HL-60 (cell line): ENCODE measurements at places on chromosomes 6 and 20.

- DNase-seq = no peak
Measured at GRCh38 chr6:19317431-19317986, 519.7 kb upstream of the ID4 start.

GRCh38 chr20:47691625-47692024 lies 93.7 kb downstream of the SULF2 start:
- no peak for DNase-seq

GRCh38 chr6:37594895-37595294 lies 95.2 kb upstream of the CCDC167 start:
- DNase-seq = no peak

DNA sequence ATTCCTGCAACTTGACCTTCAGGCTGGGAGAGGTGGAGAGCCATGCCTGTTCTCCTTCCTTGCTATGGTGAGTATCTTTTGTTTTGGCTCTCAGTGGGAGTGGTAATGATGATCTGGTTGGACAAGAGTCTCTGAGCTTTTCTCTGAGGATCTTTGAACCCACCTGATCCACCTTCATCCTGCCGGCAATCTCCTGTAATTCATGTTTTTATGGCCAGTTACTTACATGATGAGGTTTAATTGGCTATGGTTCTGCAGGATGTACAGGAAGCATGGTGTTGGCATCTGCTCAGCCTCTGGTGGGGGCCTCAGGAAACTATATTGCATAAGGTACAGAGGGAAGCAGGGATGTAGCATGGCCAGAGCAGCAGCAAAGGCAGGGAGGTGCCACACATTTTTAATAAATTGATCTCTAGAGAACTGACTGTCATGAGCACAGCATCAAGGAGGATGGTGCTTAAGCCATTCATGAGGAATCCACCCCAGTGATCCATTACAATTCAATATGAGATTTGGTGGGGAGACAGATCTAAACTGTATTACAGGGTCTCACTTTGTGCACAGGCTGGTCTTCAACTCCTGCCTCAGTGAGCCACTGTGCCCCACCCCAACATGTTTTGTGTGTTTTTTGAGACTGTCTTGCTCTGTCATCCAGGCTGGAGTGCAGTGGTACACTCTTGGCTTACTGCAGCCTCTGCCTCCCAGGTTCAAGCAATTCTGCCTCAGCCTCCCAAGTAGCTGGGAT lies 10.0 kb downstream of the HSPA1B start:
- DNase-seq = peak; percentile 61

- DNase-seq = no peak
Measured at GRCh38 chr6:55082021-55082420, 92.3 kb upstream of the HCRTR2 start.

DNA sequence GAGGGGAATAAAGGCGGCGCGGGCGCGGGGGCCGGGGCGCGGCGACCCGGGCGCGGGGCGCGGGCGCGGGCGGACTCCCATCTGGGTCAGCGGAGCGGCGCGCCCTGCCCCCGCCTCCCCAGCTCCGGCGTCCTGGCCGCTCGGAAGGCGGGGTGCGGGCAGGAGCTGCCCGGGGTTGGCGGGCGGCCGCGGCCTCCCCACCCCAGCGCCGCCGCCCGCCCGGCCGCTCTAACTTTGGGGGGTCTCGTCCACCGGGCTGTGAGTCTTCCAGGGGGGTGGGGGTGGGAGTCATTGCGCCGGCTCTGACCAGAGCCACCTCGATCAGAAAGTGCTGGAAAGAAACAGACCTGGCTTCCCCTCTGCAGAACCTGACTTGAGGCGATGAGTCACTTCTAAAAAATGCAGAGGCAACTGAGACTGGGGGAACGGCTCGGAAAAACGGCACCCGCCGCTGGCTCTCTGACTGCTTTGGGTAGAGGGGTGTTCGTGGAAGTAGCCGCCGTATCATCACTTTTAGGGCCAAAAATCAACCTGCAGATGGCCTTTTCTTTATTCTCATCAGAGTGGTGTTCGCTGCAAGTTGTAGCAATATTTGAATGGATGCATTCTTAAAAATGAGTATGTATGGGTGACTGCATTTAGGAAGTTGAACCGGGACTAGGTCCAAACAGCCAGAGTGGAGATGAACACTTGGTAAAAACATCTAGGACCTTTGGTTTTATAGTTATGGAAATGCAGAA lies 667 bp downstream of the CAP2 start:
- DNase-seq = no peak

DNA sequence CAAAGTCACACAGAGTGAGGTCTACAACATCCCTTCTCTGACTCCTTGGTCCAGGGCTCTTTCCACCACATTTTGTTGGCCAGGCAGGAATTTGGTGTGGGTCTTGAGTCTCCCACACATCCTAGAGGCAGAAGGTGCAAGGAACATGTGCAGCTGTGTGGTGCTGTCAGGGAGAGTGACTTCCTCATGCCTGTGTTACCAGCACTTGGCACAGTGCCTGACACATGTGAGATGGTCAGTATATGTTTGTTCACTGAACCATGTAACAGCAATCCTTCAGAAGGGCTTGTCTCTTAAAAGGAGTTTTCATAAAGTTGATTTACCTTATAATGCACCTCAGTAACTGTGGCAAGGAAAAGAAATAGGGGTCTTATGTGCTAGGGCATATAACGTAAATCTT lies 168.5 kb downstream of the CDC5L start:
- peak; percentile 71 for DNase-seq

GRCh38 chr6:6332811-6333244 lies 12.4 kb upstream of the F13A1 start:
- DNase-seq = no peak

DNA sequence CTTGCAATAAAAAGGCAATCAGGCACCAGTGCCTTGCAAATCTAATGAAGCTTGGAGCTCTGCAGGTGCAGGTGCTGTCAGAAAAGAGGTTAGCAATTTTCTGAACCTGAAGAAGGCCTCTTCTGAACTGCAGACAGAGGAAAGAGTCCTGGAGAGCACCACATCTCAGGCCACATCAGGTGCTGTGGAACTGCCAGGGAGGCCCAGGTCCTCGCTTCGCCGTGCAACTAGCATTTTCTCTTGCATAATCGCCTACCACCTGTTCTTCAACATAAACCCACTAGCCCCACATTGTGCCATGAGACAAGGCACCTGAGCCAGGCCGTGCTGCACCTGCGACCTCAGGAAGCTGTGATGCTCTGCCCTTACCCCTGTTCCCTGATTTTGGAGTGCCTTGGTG lies 187.6 kb downstream of the DTNBP1 start:
- no peak for DNase-seq

- no peak for DNase-seq
Measured at GRCh38 chr20:47878601-47879027, 93.3 kb upstream of the SULF2 start.

GRCh38 chr20:41063442-41063841 lies 34.8 kb downstream of the TOP1 start:
- DNase-seq = no peak

GRCh38 chr6:16413399-16413798 lies 175.0 kb downstream of the GMPR start:
- no peak for DNase-seq

DNA sequence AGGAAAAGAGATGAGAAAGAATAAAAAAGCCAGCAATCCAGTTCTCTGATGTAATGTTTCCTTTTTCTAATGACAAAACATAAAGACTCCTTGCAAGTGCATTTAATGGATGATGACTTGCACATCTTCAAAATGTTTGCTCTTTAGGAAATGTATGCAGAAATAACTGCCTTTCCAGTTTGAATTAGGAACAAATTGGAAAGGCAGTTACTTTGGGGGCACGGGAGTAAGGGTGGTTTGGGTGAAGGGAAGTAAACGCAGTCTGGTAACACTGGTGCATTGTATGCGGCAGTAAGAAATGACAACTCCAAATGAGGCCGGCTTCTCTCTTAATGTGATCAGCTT lies 57.6 kb upstream of the REV3L start:
- DNase-seq = no peak

DNA sequence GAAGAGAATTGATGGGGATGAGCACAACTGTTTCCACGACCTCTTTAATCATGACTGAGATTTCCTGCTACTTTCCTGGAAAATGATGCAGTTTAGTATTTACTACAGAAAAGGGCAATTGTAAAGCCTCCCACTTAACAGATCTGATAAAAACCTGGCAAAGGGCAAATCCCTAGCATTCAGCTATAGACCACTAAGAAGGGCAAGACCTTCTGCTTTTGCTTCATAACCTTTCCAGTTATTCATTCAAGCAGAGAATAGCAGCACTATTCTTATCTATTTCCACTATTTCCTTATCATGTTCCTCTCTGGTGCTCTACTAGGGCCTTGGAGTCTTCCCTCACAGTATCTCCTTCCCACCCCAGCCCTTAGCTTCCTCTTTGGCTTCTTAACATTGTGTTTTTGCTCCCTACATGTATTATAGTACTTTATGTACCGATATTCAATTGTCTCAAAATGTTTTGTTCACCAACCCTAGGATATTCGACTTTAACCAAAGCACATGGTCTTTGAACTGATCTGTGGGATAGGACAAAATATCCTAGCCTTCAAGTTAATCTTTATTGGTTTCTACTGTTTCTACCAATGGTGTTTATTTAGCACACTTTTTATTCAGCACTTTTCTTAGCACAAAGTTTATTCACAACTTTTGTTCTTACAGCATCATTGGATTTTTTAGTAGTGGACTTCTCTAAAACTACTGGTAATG lies 32.7 kb upstream of the MANEA start:
- DNase-seq = no peak

DNA sequence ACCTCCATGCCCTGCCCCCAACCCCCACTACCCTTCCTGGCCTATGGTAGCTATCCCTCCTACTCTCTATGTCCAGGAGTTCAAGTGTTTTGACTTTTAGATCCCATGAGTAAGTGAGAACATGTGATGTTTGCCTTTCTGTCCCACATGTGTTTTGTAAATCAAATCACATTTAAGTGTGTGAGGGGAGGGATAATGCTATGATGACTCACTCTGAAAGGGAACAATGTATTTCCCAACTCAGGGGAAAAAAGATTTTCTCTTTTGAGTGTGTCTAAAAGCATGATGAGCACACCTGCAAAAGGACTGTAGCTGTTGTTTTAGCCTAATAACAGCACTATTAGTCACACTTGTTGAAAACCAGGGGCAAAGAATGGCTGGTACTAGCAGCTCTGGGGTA lies 193.7 kb downstream of the GJA10 start:
- no peak for DNase-seq

DNA sequence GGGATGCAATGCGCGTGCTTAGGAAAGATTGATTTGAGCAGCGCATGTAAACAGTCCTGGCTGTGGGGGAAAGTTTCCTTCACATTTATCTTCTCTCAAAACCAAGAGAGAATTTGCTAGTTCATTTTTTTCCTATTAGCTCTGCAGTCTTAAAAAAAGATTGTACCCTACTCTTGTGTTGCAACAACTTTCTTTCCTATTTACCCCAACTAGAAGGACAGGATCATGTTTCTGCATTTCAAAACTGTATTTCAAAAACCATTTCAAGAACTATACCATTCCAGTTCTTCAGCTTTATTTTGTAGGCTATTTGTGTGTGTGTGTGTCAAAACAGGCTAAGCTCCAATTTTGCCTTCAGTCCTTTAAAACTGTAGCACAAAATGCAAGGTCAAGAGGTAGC lies 473.1 kb downstream of the KIF16B start:
- no peak for DNase-seq

- no peak for DNase-seq
Measured at GRCh38 chr6:163095401-163095800, 319.1 kb upstream of the QKI start.
